ENCODE measurements at places on chromosomes 5 and 9.

DNA sequence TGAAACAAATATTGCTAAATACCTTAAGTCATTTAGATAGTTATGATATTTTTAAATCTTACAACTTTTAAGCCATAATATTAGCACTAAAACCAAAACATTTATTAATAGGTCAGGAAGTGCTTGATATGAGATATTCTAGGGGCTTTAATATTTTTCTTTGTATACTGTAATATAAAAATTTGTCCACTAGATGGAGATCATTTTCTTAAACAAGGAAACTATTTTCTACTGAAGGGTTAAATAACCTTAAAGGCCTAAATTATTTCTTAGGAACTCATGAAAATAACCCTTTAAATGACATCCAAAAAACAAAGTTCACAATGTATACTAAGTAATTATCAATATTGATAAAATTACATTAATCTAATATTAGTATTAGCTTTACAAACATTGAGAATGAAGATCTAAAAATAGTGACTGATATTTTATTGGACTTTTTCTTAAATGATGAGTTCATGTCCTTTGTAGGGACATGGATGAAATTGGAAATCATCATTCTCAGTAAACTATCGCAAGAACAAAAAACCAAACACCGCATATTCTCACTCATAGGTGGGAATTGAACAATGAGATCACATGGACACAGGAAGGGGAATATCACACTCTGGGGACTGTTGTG lies 635.7 kb downstream of the RAB3C start:
- peak; percentile 13 for DNase-seq

DNA sequence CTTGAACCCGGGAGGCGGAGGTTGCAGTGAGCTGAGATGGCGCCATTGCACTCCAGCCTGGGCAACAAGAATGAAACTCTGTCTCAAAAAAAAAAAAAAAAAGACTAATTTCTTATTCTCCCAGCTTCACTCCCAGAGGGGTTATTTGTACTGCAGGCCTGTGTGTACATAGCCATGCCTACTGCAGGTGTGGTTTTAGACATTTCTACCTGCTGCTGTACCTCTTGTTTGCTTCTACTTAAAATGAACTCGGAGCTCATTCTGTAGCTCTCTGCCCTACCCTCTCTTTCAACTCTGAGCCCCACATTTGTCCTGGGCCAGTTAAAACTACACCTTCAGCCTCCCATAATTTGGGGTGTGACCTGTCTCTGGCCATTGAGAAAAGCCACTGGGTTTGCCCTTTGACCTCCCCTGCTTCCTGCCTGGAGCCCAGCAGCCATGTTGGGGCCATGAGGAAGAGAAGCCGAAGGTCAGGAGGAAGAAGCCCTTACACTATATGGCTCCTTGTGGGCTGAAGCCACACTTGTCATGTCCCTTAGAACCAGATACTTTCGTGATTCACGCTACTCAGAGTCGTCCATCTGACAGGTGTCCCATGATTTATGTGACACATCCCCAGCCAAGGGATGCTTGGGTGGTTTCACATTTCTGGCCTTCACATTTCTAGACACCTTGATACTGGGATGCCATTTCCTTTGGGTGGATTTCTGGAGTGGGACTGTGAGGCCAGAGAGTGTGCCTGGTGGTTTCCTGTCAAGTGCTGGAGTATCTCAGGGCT lies 9.4 kb upstream of the CARD19 start:
- DNase-seq: no peak

DNA sequence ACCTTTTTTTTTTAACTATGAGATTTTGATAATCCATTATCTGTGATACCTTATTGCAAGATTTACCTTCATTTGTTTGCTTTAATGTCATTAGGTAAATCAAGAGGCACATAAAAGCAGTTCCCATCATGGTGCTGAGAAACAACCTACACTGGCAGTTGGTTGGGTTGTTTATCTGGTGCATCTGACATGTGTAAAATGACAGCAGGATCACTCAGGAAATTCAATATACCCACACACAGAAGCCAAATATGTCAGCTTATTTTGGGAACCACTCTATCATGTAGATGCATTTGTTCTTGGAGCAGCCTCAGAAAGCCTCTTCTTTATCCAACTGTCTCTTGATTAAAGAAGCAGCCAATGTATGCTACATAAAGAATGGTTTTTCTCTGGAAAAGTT lies 7.8 kb upstream of the CCDC192 start:
- DNase-seq: no peak

DNA sequence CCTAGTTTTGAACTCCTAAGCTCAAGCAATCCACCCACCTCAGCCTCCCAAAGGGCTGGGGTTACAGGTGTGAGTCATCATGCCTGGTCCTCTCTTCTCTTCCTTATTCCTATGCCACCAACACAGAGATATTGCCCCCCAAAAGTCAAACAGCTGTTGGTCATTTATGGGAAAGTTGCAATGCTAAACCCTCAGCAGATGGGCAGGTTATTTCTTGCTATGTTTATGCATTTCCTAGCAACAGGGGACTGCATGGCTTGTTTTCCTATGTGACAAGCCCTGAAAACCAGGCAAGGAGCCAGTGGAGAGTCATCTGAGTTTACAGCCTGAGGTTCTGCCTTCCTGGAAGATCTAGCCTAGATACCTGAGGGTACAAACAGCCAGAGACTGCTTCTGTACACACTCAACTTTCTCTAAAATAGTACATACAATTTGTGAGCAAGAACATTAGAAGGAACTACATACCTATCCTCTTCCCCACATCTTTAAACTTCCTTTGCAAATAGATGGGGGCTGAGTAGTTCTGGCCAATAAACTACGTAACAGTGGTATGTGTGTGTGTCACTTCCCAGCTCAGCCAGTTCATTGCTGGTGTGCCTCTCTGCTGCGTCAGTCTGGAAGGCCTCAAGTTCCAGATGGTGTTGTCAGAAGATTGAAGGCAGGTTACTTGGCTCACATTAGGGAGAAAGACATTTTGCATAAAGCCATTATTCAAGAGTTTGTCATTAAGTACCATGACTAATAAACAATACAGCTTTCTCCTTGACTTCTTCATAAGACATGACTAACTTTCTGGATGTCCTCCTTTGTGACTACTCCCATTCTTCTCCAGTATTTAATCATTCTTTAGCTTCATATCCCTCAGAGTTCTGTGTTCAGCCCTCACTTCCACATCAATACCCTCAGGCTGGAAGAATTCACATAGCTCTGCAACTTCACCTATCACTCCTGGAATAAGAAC lies 65.3 kb downstream of the CSNK1A1 start:
- peak; percentile 41 for DNase-seq

- DNase-seq: no peak
Observed at GRCh38 chr5:174504266-174504726, 220.1 kb upstream of the MSX2 start.
